ENCODE measurements at places on chromosomes 5 and 9.

- no peak for DNase-seq
Measured at GRCh38 chr5:127924606-127925005, 159.0 kb upstream of the SLC12A2 start.

DNA sequence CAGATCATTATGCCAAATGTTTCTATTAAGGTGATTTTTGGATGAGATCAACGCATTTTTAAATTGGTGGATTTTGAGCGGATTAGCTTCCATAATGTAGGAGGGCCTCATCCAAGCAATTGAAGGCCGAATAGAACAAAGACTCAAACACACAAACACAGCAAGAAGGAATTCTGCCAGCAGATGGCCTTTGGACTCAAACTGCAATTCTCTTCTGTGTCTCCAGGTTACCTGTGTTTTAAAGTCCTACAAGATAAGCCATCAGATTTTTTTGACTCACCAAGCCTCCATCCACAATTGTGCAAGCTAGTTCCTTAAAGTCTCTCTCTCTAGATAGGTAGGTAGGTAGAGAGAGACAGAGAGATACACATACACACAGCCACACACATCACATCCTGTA is 25.5 kb downstream of the CDH6 start:
- no peak for DNase-seq

GRCh38 chr9:93578844-93579243 is 2.5 kb downstream of the PHF2 start:
- DNase-seq, result no peak

- peak; percentile 59 for DNase-seq
Measured at GRCh38 chr9:123544007-123544827, 188.2 kb downstream of the CRB2 start.

- DNase-seq, result no peak
Measured at GRCh38 chr5:65288657-65289056, 193.1 kb downstream of the ADAMTS6 start.

DNA sequence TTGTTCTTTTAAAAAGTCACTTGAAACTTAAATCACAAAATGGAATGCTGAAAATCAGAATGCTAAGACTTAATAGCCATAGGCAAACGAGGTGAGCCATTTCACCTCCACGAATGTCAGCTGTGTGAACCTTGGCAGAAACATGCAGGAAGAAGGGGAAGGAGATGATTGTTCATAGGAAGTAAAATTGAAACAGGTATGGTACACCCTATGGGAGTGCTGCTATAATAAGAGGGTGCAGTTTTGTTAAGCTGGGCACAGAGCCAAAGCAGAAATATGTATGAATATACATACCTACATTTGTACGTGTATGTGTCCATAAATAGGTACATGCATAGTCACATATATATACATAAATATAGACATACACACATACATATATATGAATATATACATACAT is 51.0 kb upstream of the SPINK5 start:
- DNase-seq, result no peak

- DNase-seq, result no peak
Measured at GRCh38 chr9:77111408-77111807, 65.9 kb upstream of the VPS13A start.
